ENCODE measurements at places on chromosomes 2 and 18. TPM values are rescaled to one million over a fixed set of nuclear protein-coding genes. Genes with fewer than 3 reads are reported as not detected.

- H3K4me3 ChIP-seq: no peak overlapping the region
- no peaks in the 10 kb centered on the region for H3K36me3 ChIP-seq
- H3K4me1 ChIP-seq: peaks cover 19% of the 10 kb centered on the region
- no peaks in the 10 kb centered on the region for H3K27me3 ChIP-seq
- no peak overlapping the region for H3K27ac ChIP-seq
- DNase-seq: no peak
Measured at GRCh38 chr2:195410074-195410671, 246.9 kb upstream of the SLC39A10 start.

DNA sequence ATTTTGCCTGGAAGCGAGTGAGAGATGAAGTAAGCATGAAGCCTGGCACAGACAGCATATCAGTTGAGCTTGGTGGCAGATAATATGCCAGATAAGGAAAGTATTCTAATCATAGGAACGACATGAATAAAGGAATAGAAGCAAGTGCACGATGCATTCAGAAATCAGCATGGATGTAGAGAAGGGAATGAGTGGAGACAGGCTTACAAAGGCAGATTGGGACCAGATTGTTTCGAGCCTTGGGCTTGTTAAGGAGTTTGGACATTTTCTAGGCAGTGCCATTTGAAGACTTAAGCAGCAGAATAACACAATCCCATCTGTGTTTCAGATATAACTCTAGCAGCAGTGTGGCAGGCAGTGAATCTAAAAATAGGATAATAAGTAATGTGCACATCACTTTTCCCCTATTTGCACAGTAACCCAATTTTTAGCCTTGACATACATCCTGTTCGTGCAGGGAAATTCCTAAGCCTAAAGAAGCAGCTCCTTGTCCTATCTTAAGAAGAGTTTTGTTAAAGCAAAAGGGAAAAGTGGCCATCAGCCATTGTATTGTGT, 450.2 kb downstream of the PLCL1 start:
- DNase-seq: no peak
- H3K4me3 ChIP-seq: no peak overlapping the region
- H3K27ac ChIP-seq: no peak overlapping the region
- H3K36me3 ChIP-seq: no peaks in the 10 kb centered on the region

- no peaks in the 10 kb centered on the region for H3K4me1 ChIP-seq
- no peak for DNase-seq
- no peak overlapping the region for H3K4me3 ChIP-seq
- H3K27me3 ChIP-seq: peaks cover 4% of the 10 kb centered on the region
- no peak overlapping the region for H3K27ac ChIP-seq
Measured at GRCh38 chr2:7826656-7827055, 855.2 kb upstream of the ID2 start.

The ASB18 gene
- polyA plus RNA-seq: not detected

The CFC1 gene
- not detected for polyA plus RNA-seq

The CTLA4 gene
- not detected for polyA plus RNA-seq
